PC-9 (cell line): ENCODE measurements at places on chromosomes 11 and 22. TPM values are rescaled to one million over a fixed set of nuclear protein-coding genes. Genes with fewer than 3 reads are reported as not detected.

GRCh38 chr11:112627588-112628045 is 333.6 kb upstream of the NCAM1 start:
- no peak overlapping the region for H3K27ac ChIP-seq
- no peaks in the 10 kb centered on the region for H3K36me3 ChIP-seq
- H3K4me1 ChIP-seq, result peaks cover 2% of the 10 kb centered on the region
- H3K27me3 ChIP-seq, result no peaks in the 10 kb centered on the region
- no peak overlapping the region for H3K4me3 ChIP-seq

- peak; percentile 87 for DNase-seq
- 0 out of 2 replicates have a peak, but pooled peaks cover 8% of the 10 kb centered on the region for H3K36me3 ChIP-seq
- H3K27ac ChIP-seq, result peak overlapping the region; percentile 98
- H3K4me3 ChIP-seq, result peak overlapping the region; percentile 87
- H3K4me1 ChIP-seq, result peaks cover 22% of the 10 kb centered on the region
- H3K27me3 ChIP-seq, result no peaks in the 10 kb centered on the region
Measured at GRCh38 chr11:10303558-10304363, 1.1 kb upstream of the ADM start.

GRCh38 chr11:112103446-112103845 is 16.8 kb downstream of the SDHD start:
- H3K36me3 ChIP-seq, result no peaks in the 10 kb centered on the region
- H3K27ac ChIP-seq, result no peak overlapping the region
- H3K4me1 ChIP-seq, result no peaks in the 10 kb centered on the region
- DNase-seq, result no peak
- H3K4me3 ChIP-seq, result no peak overlapping the region
- no peaks in the 10 kb centered on the region for H3K27me3 ChIP-seq

- no peaks in the 10 kb centered on the region for H3K4me1 ChIP-seq
- no peak for DNase-seq
- no peaks in the 10 kb centered on the region for H3K36me3 ChIP-seq
- no peaks in the 10 kb centered on the region for H3K27me3 ChIP-seq
- no peak overlapping the region for H3K4me3 ChIP-seq
Measured at GRCh38 chr11:2266586-2267305, 3.6 kb downstream of the ASCL2 start.

DNA sequence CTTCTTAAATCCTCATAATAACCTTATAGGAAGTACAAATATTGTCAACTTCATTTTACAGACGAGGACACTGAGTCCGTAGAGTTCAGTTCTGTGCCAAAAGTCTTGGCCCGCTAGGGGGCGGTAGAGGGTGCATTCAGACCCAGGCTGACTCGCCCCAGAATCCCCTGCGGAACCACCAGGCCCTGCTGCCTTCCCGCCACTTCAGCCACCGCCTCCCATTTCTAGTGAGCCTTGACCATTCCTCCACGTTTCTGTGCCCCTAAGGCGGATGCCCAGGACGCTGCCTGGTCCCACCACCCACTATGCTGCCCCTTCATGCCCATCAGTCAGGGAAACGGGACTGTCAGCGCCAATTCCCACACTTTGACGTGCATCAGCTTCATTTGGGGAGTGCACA is 19.1 kb downstream of the SYT13 start:
- H3K27me3 ChIP-seq, result peaks cover 56% of the 10 kb centered on the region
- DNase-seq, result no peak

DNA sequence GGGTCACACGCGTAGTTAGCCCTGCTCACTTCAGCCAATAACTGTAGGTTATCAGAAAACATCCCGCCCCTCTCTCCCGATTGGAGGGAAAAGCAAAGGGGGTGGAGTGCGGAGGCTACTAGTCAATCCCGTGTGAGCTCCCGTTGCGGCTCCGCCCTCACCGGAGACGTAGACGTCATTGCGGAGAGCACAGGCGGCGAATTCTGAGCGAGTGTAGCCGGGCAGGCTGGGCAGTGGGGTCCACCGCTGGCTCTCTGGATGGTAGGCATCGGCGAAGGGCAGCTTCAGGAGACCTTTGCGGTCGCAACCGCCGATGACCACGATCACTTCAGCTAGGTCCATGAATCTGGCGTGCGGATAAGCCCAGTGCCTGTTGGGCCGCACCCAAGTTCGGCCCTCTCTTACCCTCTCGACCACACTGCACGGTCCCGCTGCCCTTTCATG is 4.7 kb downstream of the KLHL35 start:
- H3K4me3 ChIP-seq, result peak overlapping the region; percentile 52
- H3K27ac ChIP-seq, result no peak overlapping the region

The MYOD1 gene
- not detected in 2 replicates for total RNA-seq

The PKNOX2 gene
- not detected in 2 replicates for total RNA-seq

The IL10RA gene
- not detected in 2 replicates for total RNA-seq
